CD4-positive, alpha-beta T cell treated with Interleukin-15 for 4 hours (primary cell): ENCODE measurements at places on chromosomes 6 and 20.

DNA sequence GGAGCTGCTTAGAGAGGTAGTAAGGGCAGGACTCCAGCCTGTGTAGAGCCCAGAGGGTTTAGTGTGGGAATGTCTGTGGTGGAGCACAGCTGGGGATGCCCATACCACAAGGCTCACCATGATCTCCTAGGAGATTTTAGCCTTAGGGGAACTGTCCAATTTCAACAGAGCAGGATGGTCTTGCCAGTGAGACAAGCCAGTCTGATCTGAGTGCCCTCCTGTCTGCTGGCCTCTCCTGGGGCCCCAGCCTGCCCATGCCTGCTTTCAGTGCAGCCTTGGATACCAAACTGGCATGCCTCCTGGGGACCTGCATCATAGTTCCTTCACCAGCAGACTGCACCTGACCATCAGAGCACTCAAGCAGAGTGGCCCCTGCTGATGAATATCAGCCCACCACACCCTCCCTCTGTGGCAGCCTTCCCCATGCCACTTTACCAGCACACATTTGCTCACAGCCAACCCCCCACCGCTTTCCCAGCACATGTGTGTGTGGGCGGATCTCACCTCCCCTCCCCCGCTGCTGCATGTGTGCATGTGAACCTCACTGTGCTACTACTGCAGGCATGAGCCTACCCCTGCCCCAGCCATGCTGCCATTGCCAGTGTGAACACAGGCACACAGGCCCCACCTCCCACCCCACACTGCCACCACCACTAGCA is 7.9 kb upstream of the TREM1 start:
- DNase-seq = no peak

- no peak for DNase-seq
These were observed 17.3 kb downstream of the EEF1E1 start for GRCh38 chr6:8085053-8085511.

- DNase-seq = peak; percentile 24
These were observed 258 bp downstream of the PHF10 start for GRCh38 chr6:169723991-169724493.

GRCh38 chr6:134543128-134543527 is 225.2 kb upstream of the SGK1 start:
- no peak for DNase-seq

- DNase-seq = no peak
These were observed 73.8 kb downstream of the MAP3K5 start for GRCh38 chr6:136718476-136718875.
